Stimulated activated CD8-positive, alpha-beta memory T cell treated with anti-CD3 and anti-CD28 coated beads, Interleukin-4, amount 100 ng/mL, for 4 hours (primary cell): ENCODE measurements at places on chromosomes 1 and 21.

DNA sequence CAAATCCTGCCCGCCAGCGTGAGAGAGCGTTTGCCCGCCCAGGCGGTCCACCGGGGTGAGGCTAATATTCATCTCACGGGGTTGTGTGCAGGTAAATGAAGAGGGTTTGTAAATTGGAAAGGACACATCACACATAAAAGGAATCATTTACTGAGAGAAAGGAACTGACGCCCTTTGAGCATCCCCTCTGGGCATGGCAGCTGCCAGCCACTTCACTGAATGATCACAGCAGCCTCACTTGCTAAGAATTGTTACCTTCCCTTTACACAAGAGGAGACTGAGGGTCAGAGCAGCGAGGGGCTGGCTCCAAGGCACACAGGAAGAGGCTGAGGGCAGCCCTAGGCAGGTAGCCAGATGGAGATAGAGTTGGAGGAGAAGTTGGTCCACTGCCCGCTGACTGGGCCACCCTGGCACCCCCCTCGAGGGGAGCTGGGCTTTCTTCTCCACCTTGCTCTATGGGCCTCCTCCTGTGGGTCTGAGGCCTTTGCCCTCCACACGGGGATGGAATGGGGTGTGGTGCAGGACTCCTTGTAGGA lies 96.0 kb downstream of the FOXD2 start:
- no peak for DNase-seq

DNA sequence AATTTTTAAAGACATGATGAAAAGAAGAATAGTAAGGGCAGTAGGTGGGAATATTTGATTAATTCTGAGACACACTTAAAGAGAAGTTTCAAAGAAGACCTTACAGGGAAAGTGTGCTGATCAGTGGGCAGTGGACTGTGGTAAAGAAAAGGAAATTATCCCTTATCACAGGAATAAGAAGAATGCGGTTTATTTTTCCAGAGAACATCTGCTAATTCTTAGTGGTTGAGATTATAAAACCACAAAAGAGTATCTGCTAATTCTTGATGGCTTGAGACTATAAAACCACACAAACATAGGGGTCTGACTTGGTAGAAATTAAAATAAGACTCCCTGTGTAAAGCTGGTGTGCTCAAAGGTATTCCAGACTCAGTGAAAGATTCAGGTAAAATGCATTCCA lies 60.0 kb upstream of the KCTD3 start:
- no peak for DNase-seq

DNA sequence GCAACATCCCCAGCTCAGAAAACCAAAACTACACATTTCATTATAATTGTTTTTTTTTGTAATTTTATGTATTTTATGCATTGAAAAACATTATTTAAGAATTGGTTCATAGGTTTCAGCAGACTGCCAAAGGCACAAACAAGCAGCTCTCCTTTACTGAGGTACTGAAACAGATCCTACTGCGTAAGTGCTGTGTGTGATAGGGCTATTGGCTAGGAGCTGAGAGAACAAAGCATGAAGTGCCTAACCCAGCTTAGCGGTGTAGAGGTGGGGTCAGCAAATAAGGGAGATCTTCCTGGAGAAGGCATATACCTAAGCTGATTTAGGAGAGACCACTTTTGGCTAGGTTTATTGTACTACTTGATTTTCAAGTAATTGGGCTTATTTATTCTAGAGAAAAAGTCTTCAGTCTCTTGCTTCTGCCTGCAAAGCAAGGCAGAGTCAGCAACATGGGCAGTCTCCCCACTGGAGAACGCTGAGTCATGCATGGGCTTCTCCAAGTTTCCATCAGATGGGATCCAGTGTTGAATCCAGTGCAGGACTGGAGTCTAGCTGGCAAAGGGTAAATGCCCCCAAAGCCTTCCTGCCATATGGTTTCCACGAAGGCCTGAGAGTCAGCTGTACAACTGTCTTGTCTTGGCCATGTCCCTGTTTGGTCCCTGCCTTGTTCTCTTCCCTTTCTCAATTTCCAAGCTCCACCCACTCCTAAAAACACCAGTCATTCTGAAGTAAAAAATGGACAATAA lies 18.0 kb upstream of the YTHDF2 start:
- no peak for DNase-seq

DNA sequence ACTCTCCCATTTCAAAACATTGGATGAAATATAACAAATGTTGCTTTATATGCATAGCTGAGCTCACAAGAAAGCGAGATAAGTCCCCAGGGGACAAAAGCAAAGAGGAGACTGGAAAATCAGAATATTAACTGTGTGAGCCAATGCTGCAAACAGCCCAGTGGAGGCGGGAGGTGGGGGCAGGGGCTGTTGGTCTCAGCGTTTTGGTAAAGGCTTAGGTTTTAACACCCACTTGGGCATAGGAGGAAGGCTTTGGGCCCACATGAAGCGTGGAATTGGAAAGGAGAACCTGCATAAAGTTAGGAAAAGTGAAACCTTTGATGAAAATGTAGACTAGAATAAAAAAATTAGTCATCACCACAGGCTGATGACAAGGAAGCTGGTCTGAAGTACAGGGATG lies 30.2 kb upstream of the SMIM12 start:
- DNase-seq = no peak

GRCh38 chr1:32427264-32427963 lies 33.2 kb upstream of the BSDC1 start:
- no peak for DNase-seq

DNA sequence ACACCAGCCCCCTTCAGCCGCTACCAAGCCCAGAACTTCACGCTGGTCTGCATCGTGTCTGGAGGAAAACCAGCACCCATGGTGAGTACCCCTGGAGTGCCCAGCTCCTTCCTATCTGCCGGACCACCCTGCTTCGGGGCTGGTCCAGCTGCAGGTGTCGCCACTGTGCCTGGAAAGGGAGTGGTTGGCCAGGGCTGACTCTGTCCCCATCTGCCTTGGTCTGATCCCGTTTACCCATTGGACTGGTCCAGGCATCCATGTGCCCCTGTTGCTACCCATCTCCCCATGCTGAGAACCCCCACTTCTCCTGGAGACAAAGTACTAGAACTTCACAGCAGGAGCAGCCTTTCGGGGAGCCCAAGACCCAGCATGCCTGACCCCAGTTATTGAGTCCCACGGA lies 118.6 kb upstream of the KLHDC7A start:
- DNase-seq = no peak

GRCh38 chr1:226677027-226678020 lies 61.8 kb downstream of the ITPKB start:
- no peak for DNase-seq

DNA sequence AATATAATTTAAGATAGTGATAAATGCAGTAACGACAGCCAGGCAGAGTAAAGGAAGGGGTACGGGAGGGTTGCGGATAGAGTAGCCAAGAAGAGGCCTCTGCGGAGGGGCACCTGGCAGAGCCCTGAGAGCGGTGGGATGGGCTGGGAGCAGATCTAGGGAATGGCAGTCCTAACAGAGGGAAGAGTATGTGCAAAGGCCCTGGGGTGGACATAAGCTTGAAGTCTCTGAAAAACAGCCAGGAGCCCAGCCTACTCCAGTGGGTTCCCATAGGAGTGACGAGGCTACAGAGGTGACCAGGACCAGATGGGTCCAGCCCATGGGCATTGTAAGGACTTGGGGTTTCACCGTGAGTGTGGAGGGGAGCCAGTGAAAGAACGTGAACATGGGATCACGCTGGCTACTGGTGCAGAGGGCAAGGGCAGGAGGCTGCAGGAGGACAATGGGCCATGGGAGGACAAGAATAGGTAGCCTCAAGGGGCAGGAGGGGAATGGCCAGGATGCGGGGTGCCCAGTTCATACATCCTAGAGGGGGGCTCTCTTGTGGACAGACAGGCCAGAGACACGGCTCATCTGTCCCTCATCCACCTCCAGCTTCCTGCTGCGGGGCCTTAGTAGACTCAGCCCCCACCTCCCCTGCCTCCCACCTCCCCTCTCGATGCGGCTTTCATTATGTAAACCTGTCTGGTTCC lies 185.7 kb upstream of the VAMP3 start:
- DNase-seq = no peak

DNA sequence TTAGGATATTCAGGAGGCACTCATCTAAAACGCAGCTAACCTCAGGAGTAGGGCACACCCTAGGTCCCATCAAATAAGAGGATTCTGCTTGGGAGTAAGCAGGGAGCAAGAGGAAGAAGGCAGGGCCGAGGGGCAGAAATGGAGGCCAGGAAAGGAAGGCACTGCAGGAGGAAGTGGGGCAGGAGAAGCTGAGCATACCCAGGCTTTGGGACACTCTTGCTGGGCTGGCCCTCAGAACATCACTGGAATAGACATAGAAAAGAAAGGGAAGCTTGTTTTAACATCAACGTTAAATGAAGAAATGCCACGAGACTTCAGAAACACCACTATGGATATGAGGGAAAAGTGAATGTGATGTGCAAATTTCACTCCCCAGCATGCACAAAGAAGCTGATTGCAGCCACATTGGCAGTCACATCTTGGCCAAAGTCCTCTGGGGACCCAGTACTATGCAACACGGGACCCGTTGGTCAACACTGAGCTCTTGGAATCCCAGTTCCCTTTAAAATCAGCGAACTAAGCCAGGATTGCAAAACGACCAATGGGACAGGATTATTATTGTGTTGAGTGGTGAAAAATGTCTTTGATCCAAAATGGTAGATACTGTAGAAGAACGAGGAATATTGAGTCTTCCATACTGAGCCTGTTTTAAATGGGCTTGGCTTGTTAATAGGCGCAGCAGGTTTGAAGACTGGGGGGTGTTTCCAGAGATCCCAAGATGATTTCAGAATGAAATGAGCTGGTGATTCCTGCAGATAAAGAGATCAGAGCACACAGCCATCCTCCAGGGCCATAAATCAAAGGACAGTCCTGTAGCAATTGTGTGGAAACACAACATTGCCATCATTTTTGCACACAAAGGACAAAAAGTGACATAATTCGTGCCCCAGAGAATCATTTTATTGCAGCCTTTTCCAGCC lies 152.4 kb downstream of the TOMM20 start:
- no peak for DNase-seq

DNA sequence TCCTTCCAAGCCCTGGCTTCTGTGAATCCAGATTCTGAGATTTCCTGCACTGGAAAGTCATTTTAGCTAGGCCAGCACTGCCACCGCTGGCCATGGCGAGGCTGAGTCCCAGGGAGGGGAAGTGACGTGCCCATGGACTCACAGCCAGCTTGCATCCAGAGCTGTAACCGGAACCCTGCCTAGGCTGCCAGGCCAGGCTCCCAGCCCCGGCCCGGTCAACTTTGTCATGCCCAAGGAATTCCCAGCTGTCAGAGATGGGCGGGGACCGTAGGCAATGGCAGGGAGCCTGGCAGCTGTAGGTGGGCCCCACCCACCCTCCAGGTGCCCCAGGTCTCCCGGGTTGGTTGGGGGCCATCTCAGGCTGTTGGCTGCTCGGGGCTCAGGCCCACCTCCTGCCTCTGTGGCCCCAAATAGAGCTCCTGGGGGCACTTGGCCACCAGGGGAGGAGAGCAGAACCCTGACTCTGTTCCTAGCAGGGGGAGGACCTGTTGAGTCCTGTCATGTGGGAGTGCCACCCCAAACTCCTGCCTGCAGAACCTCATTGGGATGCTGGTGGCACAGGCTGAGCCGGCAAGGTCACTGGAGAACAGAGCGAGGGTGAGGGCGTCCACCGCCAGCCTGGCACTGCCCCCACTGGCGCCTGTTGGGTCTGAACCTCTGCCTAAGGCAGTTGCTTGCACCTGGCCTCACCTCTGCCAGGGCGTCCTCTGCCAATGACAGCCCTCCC lies 57.8 kb downstream of the FOXO6 start:
- no peak for DNase-seq

GRCh38 chr1:215643592-215644321 lies 76.7 kb downstream of the KCTD3 start:
- no peak for DNase-seq

- no peak for DNase-seq
Observed at GRCh38 chr1:101360506-101360905, 123.7 kb downstream of the S1PR1 start.

DNA sequence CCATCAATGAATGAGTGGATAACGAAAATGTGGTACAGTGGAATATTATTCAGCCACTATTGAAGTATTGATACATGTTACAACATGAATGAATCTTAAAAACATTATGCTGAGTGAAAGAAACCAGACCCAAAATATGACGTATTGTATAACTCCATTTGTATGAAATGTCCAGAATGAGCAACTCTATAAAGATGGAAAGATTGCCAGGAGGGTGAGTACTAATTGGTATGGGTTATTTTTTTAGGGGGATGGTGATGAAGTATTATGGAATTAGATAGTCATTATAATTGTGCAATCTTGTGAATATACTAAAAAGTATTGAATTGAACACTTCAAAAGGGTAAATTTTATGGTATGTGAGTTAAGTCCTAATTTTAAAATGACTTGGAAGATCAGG lies 278.6 kb downstream of the SIPA1L2 start:
- DNase-seq = no peak

- no peak for DNase-seq
Observed at GRCh38 chr1:100671601-100672000, 47.9 kb upstream of the VCAM1 start.

DNA sequence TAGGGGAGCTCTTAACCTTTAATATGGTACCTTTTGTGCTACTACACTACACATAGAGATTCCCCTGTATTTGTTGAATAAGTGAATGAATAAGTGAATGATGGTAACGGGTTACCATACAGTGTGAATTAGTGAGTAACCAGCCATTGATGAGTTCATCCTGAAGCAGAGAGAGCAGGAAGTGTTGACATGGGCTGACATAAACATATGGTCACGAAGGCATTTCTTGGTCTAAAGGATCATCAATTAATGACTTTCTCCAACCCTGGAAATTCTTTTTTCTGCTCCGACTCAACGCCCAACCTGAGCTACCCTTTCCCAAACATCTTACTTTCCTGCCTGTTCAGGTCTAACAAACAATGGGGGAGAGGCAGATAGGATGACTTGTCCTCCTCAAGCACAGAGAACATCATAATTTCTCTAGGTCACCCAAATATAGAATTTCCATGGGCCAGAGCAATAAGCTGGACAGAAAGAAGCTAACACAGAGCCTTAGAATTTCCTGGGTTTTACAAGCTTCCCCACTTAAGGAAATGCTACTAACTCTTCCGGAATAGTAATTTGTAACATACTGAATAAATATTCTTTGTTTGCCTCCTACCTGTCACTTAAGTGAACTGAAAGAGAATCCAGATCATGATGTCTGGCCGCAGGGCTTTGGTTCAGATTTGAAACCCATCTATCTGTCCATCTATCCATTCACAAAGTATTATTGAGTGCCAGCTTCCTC lies 114.7 kb upstream of the NGF start:
- DNase-seq = no peak

DNA sequence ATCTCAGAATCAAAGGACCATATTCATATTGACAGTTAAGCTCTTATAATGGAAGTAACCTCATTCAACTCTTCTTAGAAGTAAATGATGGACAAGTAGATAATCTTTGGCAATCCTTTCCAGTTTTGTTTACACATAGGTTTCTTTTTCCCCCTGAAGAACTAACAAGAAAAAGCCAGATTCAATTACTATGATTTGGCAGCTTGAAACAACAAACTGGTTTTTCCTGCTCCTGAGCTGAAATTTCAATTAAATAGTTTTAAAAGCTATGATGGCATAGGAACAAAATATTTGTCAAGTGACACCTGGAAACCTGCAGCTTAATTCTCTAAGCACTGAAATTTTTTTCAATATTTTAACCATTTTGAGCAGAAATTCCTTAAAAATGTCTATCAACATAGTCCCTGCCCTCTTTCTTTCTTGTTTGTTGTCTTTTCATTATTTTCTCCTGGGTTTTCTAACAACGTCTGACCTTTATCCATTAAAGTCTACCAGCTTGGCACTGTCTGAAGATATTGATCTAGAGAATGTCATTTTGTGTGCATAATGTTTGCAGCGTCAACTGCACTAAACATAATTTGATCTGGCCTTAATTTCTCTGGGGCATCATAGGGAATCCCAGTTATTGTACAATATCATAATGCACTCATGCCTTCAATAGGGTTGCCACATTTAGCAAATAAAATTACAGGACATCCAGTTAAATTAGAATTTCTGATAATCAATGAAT lies 4.0 kb upstream of the SLC35A3 start:
- DNase-seq = no peak
